Panc1 (cell line): ENCODE measurements at places on chromosomes 12 and 14.

GRCh38 chr12:76595056-76595455 is 35.5 kb upstream of the OSBPL8 start:
- DNase-seq: no peak

GRCh38 chr12:89181271-89181920 is 170.9 kb downstream of the DUSP6 start:
- no peak for DNase-seq

- DNase-seq: no peak
Observed at GRCh38 chr12:80222261-80222660, 122.9 kb downstream of the OTOGL start.

- DNase-seq: no peak
Observed at GRCh38 chr12:106044773-106045172, 94.0 kb downstream of the NUAK1 start.

DNA sequence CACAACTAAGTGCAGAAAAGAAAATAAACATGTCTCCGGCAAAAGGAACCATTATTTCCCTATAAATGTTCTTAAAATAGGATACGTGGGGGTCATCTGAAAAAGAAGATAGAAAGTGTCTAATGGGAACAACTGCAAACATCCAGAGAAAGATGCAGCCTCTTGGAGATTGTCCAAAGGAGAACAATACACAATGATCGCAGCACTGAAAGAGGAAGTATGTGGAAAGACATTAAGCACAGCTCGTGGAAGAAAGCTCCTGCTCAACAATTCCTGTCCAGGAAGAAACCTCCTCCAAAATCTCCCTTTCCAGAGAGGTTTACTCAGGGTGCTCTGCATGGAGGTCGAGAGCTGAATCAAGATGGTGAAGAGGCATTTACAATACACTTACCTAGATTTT is 2.5 kb upstream of the LALBA start:
- no peak for DNase-seq
